ENCODE measurements at places on chromosomes 7 and 10.

- DNase-seq: no peak
Measured at GRCh38 chr7:7740037-7740355, 21.6 kb upstream of the RPA3 start.

GRCh38 chr7:128954150-128954549 is 16.4 kb downstream of the IRF5 start:
- DNase-seq: no peak

- DNase-seq: no peak
Measured at GRCh38 chr7:139731802-139732470, 45.9 kb downstream of the HIPK2 start.

GRCh38 chr7:128145191-128145590 is 95.9 kb upstream of the LEP start:
- DNase-seq: no peak

DNA sequence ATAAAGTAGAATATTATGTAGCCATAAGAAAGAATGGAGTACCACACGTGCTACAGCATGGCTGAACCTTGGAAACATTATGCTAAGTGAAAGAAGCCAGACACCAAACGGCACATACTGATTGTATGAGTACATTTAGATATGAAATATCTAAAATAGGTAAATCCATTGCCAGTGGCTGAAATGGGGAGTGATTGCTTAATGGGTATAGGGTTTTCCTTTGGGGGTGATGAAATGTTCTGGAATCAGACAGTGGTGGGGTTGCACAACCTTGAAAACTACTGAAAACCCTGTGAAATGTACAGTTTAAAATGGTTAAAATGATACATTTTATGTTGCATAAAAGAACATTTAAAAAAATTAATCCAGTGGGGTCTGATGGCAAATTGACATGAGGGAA is 667.9 kb downstream of the AUTS2 start:
- no peak for DNase-seq

DNA sequence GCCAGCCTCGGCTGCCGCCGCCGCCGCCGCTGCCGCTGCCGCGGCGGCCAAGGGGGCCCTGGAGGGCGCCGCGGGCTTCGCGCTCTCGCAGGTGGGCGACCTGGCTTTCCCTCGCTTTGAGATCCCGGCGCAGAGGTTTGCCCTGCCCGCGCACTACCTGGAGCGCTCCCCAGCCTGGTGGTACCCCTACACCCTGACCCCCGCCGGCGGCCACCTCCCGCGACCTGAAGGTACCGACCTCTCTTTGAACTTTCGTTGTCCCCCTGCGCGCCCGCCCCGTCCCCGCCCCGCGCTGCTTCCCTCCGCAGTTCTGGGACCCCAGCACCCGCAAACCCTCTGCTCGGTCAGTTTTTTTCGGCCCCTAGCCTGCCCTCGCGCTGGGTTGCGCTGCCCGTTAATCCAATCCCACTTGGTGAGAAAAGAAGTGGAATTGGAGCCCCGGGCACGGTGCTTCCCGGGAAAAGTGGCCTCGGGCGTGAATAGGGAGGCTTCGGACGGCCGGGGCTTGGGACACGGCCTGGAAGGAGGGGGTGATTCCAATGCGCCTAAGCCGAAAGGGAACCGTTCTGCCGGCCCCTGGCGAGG is 543 bp downstream of the HMX3 start:
- no peak for DNase-seq

- DNase-seq: no peak
Measured at GRCh38 chr10:44990302-44990655, 10.4 kb upstream of the ZNF22 start.

DNA sequence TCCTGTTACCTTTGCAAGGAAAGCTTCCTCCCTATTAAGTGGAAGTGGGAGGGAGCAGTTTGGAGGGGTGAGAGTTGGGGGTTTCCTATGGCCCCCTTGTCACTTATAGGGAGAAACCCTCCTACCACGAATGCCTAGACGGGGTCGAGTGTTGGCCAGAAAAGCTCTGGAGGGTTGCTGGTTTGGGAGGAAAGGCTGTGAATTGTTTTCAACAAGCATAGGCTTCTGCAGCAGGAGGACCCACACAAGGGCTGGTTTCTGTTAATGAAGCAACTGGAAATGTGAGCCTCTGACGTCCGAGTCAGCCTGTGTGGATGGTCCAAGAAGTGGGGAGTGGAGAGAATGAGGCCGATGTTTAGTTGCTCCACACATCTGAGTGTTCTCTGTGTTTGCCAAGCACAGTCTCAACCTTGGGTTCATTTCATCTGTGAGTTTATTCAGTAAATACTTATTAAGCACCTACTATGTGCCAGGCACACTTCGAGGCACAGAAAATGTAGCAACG is 37.3 kb upstream of the LEP start:
- no peak for DNase-seq

GRCh38 chr7:50915621-50916020 is 132.9 kb upstream of the GRB10 start:
- DNase-seq: no peak

DNA sequence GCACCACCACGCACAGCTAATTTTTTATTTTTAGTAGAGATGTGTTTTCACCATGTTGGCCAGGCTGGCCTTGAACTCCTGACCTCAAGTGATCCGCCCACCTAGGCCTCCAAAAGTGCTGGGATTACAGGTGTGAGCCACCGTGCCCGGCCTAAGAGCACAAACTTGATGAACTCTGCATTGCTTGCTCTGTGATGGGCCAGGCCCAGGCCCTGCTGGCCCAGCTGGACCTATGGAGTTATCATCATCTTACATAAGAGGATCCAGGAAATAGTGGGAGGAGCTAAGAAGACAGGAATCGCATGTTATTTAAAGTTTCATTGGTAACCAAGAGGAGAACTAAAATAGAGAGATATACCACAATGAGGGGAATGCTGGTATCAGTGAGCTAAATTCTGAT is 86.9 kb downstream of the DAGLB start:
- no peak for DNase-seq

DNA sequence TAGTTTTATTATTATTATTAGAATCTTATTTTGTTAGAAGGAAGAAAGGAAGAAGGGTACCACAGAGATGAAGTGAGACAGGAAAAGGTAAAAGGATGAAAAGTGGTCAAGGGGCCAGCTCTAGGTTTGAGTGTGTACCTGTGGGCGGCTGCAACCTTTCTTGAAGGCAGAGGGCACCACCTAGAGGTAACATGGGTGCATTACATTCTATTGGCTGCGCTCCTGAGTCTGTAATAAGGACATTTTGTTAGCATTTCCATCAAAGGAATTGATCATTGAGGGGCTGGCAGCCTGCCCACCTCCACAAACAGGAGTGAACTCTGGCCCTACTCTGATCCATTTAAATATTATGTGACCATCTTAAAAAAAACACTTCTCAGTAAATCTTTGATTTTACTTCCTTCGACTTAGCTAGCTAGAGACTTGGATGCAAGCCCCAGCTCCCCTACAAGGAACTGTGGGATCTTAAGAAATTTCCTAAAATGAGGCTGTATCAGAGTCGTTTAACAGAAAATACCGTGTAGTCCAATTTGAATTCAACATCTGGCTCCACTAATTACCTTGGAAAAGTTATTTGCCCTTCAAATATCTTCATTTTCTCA is 610.4 kb downstream of the IPMK start:
- DNase-seq: no peak

DNA sequence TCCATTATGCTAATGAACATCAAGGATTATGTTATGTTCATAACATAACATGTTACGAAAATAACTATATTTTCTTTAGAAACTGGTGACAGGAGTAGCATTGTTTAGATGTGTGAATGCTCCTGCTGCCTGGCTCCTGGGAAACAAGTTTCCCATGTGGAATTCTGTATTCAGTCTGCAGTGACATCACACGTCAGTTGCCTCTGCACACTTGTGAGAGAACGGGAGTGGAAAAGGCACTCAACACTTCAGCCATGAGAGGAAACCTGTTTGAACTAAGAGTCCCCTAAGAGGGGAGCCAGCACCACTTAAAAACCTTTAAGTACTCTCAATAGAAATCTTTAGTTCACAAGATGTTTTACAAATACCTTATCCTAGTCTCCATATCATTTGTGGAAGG is 140.3 kb upstream of the FAM20C start:
- no peak for DNase-seq

DNA sequence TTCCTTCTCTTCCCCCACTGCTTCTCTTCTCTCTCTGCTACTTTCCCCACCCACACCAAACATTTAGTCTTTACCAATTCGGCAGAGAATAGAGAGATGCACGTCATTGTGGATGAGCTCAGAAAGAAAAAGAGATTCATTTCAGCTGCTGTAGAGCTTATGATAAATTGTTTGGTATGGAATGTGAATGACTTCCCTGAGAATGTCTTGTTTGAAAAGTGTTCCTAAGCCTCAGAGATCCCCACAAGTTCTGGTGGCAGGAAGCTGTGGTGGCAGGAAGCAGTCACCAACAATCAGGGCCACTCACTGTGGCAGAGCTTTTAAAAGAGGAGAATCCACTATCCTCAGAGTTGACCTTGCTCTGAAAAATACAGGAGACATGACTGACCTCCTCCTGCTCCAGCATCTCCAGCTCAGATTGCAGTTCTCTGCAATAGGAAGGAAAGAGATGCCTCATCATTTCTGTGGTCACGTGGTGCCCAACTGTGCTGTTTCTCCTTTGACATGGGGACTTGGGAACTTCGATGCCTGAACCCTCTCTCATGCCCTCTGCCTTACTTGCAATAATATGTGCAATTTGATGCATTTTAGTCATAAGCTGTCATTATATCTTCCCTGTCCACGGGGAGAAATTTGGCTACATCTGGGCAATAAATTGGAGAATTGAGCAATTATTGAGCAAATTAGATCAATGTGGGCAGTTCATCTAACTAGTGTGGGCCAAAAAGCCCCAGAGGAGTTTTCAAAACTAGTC is 76.5 kb downstream of the BMPER start:
- no peak for DNase-seq

GRCh38 chr10:84706431-84706830 is 378.0 kb downstream of the CCSER2 start:
- DNase-seq: no peak

DNA sequence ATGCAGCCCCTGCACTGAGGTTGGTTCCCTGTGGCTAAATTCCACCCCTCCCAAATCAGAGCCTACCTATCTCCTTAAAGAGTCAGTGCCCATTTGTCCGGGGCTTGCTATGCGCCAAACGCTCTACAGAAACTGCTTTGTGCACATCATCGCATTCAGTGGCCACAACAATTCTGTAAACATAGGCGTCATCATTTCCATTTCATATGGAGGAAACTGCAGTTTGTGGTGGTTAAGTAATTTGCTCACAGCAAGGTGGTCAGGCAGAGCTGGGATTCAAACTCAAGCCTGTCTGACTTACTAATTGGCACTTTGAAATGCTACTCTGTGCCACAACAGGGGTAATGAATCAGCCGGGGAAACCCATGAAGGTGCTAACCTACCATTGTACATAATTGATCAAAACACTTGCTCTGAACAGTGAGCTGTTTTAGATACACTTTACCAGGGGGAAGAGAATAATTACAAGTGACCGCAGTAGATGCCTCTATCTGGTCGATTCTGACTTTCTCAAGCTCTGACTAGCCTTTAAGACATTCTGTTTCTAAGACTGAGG is 775.5 kb downstream of the LRMDA start:
- DNase-seq: no peak

DNA sequence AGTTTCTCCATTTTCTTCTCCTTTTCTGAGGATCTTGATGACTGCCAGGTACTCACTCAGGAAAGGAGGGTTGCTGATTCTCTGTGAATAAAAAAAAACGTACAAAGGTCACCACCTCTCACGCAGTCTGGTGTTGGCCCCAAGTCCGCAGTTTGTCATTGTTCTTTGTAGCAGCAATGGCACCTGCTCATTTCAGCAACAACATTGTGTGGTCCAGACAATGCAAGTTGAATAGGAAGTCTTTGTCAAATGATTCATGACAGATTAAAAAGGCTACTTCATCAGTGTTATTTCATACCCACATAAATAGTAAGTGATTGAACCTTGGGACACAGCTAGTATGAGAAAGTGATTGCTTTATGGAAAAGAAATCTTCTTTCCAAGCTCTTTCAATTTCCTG is 653.5 kb upstream of the MGMT start:
- no peak for DNase-seq

DNA sequence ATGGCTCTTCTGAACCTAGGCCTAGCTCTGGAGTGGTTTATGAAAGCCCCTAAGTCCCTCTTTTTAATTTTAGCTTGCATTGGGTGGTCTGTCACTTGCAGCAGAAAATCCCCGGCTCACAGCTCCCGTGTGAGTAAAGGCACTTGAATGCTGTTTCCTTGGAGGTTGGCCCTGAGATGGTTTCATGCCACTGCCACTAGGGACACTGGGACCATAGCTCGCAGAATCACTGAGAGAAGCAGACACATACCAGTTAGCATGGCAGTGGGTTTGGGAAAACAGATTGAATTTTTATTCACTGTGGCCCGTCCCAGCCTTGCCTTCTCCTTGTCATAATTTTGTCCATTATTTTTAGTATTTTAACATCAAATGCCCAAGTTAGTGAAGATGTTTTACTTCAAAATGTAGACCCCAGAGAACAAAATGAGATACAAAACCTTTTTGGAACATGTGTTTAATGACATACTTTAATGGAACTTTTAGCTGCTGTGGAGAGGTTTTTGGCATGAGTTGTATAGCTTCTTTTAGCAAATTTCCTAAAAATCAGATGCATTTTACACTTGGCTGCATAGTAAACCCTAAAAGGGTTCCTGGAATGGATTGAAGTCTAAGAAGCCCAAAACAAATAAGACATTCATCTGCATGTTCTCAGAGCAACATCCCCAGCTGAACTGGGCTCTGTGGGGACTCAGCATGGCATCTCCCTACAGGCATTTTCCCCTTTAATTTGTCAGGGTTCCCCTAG is 259.7 kb upstream of the PITRM1 start:
- DNase-seq: no peak

- no peak for DNase-seq
Measured at GRCh38 chr7:139732471-139733167, 45.2 kb downstream of the HIPK2 start.

- DNase-seq: no peak
Measured at GRCh38 chr7:77368974-77369373, 47.2 kb downstream of the GSAP start.

DNA sequence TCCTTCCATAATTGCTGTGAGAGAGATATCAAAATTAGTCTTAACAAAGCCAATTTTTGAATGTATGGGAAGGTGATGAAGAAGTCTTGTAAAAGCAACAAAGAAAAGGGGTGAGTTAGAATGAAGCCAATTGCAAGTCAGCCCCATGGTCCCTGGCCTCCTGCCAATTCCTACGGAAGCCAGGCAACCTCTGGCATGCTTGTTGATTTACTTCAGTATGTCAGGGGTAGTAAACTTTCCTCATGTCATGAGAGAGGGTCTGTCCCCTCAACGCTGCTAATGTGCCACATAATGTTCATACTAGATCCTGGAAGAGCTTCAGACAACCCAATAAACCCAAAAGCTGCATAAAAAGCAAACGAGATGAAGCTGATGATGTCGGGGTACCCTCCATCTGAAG is 159.1 kb upstream of the YAE1 start:
- DNase-seq: no peak

GRCh38 chr7:136528329-136528728 is 340.1 kb upstream of the CHRM2 start:
- DNase-seq: no peak
